ENCODE measurements at places on chromosomes 5 and 9. TPM values are rescaled to one million over a fixed set of nuclear protein-coding genes. Genes with fewer than 3 reads are reported as not detected.
A peak's percentile ranks its signal among the peaks of the same experiment; 100 is the strongest.

DNA sequence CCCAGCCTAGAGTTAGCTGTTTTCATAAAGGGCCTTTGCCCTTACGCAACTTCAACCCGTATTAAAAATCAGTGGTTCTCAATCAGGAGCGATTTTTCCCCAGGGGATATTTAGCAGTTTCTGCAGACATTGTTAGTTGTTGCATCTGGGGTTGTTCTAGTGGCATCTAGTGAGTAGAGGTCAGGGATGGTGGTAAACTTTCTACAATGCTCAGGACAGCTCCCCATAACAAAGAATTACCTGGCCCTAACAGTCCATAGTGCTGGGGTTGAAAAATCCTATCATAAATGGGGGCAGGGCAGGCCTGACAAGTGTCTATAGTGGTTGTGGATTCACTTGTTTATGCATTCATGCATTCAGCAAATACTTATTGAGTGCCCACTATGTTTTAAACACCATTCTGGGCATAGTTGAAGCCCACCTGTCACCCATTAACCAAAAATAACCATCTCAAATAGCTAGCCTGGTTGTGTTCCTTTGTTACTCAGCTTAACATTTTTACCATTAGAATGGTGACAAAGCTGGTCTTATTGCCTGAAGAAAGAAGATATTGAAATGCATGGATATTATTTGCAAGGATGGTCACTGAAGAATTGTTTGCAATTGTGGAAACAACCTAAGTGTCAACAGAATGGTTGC lies 15.9 kb upstream of the FGF1 start:
- no peak for DNase-seq

DNA sequence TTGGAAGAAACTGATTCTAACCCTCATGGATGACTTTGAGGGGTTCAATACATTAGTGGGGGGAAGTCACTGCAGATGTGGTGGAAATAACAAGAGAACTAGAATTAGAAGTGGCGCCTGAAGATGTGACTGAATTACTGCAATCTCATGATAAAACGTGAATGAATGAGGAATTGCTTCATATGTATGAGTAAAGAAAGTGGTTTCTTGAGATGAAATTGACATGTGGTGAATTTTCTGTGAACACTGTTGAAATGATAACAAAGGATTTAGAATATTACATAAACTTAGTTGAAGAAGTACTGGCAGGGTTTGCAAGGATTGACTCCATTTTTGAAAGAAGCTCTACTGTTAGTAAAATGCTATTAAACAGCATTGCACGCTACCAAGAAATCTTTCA lies 113.0 kb downstream of the UGCG start:
- no peak for DNase-seq

- no peak for DNase-seq
Observed at GRCh38 chr9:111036946-111037345, 1.3 kb downstream of the LPAR1 start.

Gene LRRC70
- total RNA-seq = 1.6 TPM

Gene HACD4
- total RNA-seq = 1.2 TPM

DNA sequence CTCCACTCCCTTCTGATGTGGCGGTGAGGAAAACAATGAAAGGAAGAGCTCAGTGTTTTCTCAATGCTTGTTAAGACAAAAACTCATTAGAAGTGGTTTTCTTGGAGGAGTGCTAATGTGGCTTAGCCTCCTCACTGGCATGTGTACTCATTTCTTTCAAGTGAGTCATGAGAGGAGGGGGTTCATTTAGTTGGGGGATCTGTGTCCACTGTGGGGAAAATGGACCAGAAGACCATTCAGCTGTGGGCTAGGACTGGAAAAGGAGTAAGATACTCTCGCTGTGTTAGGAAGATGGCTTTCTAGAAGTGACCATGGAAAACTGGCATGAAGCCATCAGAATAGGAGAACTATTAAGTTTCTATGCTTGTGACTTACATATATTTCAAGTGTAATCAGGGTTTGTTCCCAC lies 23.5 kb downstream of the KLF9 start:
- no peak for DNase-seq

Gene TMEM174
- total RNA-seq = not detected

Gene SEMA6A
- total RNA-seq = 4.5 TPM

DNA sequence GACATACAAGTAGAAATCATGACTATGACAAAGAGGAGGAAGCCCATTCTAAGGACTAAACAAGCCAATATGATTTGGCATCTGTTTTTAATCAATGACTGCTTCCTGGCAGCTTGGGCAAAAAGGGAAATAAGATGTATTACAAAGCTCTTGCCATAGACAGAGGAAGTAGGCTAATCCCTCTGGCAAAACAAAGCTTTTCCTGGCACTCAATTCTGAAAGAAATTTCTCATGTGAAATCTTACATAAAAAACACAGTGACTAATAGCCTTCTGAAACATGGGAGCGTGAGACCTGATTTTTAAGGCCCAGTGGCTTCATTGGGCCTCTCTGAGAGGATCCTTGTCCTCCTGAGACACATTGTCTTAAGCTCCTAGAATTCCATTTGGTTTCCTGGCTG lies 93.6 kb downstream of the COL23A1 start:
- DNase-seq = no peak

Gene GNA14
- total RNA-seq = 4.1 TPM

GRCh38 chr9:2628919-2629318 lies 7.3 kb downstream of the VLDLR start:
- no peak for DNase-seq

- no peak for DNase-seq
Observed at GRCh38 chr9:115225459-115226116, 107.6 kb upstream of the TNC start.

Gene NIPAL4
- total RNA-seq = not detected

- DNase-seq = peak; percentile 66
Observed at GRCh38 chr9:121744002-121744686, 92.7 kb downstream of the DAB2IP start.

GRCh38 chr5:119382169-119382568 lies 26.4 kb downstream of the TNFAIP8 start:
- DNase-seq = no peak

Gene GPRIN1
- total RNA-seq = 0.43 TPM

DNA sequence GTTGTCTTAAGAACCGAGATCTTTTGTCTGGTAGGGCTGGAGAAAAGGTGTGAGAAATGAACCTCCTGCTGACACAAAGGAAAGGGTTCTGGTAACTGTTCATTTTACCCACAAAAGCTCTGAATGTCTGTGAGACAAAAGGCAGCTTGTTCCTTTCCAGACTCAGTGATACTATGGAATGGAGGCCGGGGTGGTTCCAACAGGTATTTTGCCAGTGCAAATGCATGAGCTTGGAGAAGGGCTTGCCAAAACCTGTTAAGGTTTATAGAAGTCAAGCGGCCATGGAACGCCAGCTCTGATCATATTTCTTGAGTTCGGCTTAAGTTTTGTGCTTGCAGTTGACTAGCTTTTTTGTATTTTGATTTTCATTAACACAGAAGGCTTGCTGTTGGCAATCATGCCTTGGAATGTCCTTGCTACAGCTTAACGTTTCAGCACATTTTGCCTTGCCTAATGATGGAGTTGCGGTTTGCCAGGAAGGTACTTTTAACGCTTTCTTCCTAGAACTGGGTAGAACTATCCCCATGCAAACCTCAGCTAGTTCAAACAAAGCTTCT lies 328.6 kb downstream of the PIK3R1 start:
- no peak for DNase-seq

DNA sequence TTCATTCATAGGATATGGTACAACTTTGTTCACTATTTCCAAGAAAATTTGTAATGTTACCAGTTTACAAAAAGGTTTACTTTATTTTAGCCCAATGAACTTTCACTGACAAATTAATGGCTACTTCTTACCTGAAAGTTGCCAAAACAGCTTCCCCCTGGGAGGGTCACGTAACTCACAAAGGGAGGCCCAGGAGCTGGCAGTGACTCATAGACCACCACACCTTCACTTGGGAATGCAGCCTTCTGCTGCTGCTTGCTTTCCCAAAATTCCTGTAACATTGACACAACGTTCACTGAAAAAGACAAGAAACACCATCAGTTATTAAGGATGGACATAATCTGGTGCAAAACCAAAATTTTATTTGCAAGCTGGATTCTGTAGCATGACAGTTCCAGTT lies 18.1 kb downstream of the LIX1 start:
- no peak for DNase-seq

GRCh38 chr9:98118640-98119601 lies at the start of gene TRIM14:
TRIM14 (minus strand) TSS chr9:98119222; CDS start chr9:98119188, 34 bp downstream.
- DNase-seq = peak; percentile 89

DNA sequence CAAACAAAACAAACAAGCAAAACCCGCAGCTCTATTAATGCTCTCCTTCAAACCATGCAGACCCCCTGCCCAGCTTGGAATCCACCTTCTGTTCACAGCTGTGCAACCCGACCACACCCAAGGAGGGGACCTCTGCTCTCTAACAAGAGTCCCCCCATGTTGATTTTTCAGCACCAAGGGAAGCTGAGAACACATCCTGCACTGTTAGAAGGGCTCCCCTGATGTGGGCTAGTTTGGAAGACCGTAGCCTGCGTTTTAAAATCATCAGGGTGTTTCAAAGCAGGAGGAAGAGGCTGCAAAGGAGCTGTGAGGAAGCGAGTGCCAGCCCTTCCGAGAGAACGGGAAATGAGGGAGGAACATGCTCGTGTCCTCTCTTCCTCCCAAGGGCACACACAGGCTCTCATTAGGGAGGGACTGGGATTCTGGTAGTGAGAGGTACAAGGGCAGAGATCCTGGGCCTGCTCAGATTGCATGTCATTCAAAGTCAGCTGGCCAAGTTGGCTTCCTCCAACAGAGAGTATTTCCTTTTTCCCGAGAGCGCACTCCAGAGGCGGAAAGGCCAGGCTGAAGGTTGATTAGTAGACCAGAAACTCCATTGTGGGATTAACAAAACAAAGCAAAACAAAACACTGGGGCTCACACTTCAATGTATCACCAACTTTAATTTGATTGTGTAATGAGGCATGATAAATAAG lies 185.9 kb downstream of the SEMA6A start:
- no peak for DNase-seq

GRCh38 chr5:135697959-135698345 lies 119.2 kb upstream of the CXCL14 start:
- no peak for DNase-seq

GRCh38 chr9:16121601-16122286 lies 568.9 kb downstream of the CCDC171 start:
- no peak for DNase-seq

Gene SH3PXD2B
- 3.8 TPM for total RNA-seq

GRCh38 chr5:137837491-137838394 lies 29.9 kb upstream of the MYOT start:
- no peak for DNase-seq

DNA sequence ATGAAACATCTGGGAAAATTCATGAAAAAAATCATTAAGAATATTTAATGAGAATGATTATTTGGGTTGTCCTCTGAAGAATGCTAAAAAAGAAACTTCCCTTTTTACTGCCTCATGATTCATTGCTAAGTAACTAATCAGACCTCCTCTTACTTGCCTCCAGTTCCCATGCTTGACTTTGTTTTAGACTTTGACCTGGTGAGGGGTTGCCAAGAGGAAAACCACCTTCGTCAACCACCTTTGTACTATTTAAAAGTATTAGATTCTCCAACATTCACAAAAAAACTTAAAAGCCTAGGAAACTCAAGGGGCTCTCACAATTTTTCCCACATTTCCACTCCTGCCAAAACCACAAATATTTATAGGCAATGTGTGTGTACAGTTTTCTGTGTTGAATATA lies 115.2 kb upstream of the ST8SIA4 start:
- no peak for DNase-seq

GRCh38 chr5:87526131-87526530 lies 113.4 kb upstream of the CCNH start:
- DNase-seq = peak; percentile 20

Gene NOXA1
- 6.6 TPM for total RNA-seq

- peak; percentile 14 for DNase-seq
Observed at GRCh38 chr5:3382782-3383181, 212.8 kb upstream of the IRX1 start.

- no peak for DNase-seq
Observed at GRCh38 chr9:78462611-78463010, 165.7 kb downstream of the PSAT1 start.

Gene SPINK6
- not detected for total RNA-seq

Gene HAVCR1
- not detected for total RNA-seq

DNA sequence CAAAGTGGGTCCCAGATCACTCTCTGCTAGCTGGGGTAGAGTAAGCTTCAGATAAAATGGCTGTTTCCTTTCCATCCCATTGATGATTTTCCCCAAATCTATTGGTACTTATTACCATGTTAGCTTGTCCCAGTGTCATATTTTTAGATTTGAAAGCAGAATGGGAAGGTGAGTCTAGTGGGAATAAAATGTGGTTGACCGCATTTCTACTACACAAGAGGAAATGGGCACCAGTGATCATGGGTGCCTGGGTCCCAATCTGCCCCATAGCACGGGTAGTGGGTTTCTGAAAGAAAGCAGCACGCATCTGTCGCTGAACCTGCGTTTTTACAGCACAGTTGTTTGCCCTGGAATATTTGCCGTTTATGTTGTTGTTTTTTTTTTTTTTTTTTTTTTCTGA lies 20.1 kb downstream of the DAPK1 start:
- no peak for DNase-seq

Gene LAMC3
- 14.3 TPM for total RNA-seq

GRCh38 chr9:65420771-65421170 lies 135.8 kb upstream of the FOXD4L5 start:
- no peak for DNase-seq

DNA sequence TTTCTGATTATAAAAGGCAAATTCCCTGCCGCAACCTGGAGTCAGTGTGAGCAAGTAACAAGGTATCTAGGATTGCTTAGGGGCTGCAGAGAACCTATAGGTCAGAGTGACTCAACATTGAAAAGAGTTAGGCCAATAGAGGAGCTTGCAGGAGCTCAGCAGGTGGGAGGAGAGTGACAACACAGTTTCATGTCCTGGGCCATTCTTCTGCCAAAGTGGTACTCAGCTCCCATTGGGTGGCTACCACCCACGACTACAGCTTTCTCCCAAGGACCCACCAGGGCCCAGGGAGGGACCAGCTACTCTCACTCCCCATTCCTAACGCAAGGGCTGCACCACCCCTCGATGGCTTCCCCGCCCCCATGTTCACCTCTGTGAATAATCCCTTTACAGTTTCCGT lies 86.7 kb upstream of the SPATA31C2 start:
- no peak for DNase-seq

DNA sequence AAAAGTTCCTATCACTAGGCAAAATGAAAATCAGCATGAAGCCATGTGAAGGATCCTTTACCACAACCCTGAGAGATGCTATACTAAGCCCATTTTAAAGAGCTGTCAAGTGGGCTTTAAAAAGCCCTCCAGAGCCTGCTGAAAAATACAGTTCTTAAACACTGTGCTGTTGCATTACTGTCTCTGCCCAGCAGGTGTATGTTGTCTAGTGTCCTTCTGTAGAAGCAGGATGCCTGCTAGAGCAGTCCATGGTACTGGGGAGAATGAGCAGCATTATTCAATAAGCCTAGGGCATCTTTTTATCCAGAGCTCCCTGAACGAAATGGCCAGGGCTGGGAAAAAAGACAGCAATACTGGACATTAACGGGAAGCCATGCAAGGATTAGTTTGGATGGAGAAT lies 126.2 kb upstream of the PLCXD3 start:
- no peak for DNase-seq
